A172 (cell line): ENCODE measurements at places on chromosomes 5 and 9.

DNA sequence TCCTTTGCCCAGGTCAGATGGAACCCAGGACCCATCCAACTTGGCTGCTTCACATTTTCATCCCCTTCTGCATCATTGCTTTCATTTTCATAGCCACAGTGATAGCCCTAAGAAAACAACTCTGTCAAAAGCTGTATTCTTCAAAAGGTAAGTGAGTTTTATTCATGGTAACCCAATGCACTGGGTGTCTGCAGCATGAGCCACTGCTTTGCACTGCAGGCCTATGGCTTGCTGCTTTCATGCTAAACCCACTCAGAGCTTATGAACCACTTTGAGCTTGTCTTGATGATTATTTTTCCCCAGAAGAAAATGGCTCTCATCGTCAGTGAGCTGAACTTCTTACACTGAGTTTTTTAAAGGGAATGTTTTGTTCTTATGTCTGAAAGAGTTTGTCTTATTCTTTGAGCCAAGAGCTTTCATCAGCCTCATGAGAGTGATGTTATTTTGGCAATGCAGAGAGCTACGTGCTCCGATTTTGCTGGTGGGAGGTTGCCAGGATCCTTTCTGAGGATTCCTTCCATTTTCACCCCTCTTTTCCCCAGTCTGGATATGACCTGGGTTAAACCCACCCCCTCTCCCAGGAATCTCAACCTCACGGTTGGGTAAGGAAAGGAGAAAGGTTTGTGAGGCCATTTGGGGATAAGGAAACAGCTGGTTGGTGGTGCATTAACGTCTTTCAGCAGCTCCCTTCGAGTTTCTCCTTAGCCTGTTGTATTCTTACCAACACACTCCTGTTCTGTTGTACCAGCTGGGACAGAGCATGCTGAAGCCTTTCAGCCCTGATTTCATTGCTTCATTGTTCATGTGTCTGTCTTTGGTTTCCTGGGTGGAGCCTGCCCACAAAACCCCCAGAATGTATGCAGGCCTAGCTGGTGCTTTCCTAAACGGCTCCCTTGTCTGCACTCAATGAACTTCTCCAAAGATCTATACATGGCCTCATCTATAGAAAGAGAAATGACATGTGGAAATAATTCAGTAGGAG is 47.6 kb downstream of the PDCD1LG2 start:
- DNase-seq: no peak

DNA sequence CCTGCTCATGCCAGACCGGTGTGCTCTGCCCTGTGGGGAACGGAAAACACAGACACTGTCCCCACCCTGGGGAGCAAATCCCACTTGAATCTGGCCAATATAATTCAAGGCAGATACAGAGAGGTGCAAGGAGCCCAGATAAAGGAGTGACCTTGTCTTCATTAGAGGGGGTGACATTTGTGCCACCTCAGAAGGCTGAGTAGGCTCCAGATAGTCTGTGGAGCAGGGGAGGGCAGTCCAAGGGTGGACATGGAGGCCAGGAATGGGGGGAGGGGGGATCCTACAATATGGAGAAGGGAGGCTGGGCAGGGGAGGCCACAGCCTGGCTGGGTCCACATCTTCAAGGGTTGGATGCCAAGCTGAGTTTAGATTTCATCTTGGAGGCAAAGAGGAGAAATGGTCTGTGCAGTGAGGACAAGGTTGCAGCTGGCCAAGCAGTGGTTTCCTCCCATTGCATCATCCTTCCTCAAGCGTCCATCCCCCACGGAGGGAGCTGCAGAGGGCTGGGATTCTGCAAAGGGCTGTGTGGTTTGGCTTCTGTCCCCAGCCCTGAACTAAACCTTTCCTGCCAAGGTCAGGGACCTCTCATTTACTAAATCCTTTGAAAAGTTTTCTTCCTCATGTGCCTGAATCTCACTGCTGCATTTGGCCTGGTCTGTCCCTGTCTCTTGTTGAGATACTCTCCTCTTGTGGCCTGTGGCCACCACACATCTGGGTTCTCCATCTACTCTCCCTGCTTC is 60.1 kb downstream of the GALNT12 start:
- DNase-seq: peak; percentile 94

DNA sequence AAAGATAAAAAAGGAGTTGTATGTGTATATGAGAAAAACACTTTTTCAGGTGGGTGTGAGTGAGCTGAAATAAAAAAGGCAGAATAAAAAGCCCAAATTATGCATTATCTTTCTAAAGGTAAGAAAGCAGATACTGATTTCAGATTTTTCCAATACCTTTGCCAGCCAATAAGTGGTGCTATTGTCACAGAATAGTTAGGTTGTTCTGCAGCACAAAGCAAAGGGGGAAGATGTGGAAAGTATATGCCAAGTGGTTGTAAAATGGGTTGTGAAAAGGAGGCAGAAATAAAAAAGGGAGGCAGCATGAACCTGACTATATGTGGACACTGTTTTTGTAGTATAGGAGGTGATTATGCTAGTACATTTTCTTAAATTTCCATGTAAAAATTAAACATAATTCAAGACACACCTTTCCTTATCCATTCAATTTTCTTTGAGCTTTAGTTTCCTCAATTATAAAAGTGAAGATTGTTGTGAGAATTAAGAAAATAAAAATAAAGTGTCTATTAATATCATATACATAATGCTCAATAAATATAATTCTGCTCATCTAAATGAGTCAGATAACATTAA is 106.7 kb downstream of the SMIM15 start:
- DNase-seq: peak; percentile 57

- no peak for DNase-seq
These were observed 179.0 kb downstream of the EBF1 start for GRCh38 chr5:158920736-158921135.

- no peak for DNase-seq
These were observed 572.5 kb upstream of the RGMB start for GRCh38 chr5:98200726-98201541.

- no peak for DNase-seq
These were observed 34.1 kb downstream of the SIL1 start for GRCh38 chr5:139164020-139164419.
